ENCODE measurements at places on chromosomes 2 and 18.

- DNase-seq: no peak
Observed at GRCh38 chr18:48308027-48308635, 101.1 kb downstream of the ZBTB7C start.

DNA sequence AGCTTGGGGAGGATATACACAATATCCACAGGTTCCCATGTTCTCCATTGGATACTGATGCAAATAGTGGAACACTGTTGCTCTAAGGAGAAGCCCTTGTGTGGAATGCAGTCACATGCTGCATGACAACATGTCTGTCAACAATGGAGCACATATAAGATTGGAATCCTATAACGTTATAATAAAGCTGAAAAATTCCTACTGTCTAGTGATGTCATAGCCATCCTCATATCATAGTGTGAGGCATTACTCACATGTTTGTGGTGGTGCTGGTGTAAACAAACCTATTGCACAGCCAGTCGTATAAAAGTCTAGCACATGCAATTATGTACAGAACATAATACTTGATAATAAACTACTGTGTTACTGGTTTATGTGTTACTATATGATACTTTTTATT is 394.7 kb downstream of the FBXO15 start:
- DNase-seq: no peak

DNA sequence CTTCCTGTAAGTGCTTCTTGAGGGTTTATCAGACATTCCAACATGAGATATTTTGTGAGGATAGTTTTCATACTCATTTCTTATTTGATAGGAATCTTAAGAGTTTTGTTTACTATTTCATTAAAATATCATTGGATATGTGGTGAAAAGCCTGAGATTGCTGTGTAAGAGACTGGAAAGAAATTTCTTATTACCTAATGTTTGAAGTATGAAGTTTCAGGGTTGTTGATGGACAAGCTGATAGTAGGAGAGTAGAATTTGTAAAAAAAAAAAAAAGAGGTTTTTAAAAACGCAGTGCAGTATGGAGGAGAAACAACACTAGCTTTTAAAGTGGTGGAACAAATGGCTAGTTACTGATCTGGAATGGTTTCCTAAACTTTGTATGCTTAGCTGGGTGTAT is 7.7 kb downstream of the EPB41L5 start:
- DNase-seq: no peak

- DNase-seq: no peak
Observed at GRCh38 chr18:56986829-56987228, 160.1 kb upstream of the BOD1L2 start.

- DNase-seq: no peak
Observed at GRCh38 chr2:196442211-196442610, 197.3 kb upstream of the CCDC150 start.

- DNase-seq: no peak
Observed at GRCh38 chr2:211181626-211182025, 625.2 kb downstream of the CPS1 start.

DNA sequence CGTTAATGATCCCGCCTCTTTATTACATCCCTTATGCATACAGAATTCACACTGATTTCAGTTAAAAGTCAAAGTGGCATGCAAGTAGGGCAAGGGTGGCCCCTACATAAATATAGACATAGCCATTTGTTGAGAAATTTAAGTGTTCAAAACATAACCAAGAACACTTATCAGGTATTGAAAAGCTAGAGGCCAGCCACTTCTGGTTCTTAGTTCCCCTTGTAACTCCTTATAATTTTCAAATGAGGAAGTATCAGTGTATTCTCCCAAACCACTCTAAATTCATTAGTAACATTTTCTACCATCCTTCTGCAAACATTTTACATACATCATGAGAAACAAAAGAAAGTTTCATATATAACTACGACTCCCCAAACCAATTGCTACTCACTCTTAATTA is 5.8 kb upstream of the ARL5A start:
- DNase-seq: no peak

- peak; percentile 28 for DNase-seq
Observed at GRCh38 chr2:182636699-182637098, 79.4 kb upstream of the DNAJC10 start.

- no peak for DNase-seq
Observed at GRCh38 chr2:103353774-103354173, 591.9 kb downstream of the TMEM182 start.

DNA sequence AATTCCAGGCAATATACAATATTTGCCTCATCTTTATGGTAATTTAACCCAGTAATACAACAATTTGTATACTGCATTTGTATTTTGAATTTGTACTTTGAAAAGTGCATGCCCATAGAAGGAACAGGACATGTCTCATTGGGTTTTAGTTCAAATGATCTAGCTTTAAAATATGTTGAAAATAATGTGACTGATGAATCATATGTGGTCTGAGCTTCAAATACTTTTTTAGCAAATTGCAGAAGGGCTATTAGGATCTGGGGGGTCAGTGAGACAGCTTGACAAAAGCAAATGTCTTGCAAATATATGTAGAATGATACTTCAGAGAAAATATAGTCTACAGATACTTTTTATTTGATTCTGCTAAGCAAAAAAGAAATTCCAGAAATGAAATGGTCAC is 248.9 kb downstream of the DCC start:
- DNase-seq: no peak
